Activated gamma-delta T cell treated with anti-CD3 and anti-CD28 coated beads, Interleukin-2, amount 50 U/mL, for 16 hours (primary cell): ENCODE measurements at places on chromosomes 11 and 22.

DNA sequence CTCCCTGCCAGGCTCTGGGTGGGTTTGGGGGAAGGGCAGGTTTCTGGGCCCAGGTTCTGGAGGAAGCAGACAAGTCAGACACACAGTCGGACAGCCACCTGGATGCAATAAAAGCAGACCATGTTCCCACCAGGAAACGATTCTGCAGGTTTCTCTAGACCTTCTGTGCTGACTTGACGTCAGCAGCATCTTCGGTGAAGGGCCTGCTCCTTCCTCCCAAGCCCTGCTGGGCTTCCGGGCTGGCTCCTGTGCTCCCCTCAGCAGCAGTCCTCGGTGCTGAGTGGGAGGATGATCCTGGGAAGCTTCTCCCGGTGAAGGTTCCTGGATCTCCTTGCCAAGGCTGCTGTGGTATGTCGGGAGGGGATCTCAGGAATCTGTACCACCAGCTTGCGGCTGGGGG, 240.0 kb downstream of the GRIK4 start:
- DNase-seq, result no peak

DNA sequence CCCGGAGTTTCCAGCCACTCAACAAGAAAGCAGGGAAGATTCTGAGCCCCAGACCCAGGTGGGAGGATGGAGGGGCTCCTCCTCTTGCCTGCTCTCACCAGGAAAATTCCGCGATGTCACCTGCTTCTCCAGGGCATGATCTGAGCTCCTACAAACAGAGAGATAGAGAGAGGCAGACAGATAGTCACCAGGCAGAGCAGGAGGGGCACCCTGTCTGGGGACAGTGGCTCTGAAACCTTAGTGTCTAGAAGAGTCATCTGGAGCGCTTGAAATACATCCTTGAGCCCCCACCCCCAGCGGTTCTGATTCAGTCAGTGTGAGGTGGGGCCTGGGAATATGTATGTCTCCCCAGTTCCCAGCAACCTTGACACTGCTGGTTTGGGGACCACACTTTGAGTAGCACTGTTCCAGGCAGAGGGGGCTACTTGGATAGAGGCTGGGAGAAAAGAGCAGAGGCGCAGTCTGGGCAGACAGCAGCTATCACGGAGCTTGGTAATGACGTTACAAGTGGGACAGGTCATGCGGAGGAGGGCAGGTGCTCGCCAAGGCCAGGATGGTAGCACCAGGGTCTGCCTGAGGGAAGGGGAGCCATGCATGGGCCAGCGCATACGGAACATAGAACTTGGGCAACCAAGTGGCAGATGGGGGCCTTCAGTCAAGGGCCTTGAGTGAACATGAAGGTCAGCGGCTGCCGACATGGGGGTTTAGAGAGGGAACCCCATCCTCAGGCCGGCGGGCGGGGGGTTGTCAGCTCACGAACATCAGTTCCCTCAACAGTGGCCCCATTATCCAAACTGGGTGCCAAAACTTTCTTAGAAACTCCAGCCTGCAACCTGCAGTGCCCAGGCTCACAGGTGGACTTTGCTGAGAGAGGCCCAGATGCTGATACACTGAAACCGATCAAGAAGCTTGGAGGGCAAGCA, 60.9 kb upstream of the MYEOV start:
- DNase-seq, result no peak

- DNase-seq, result no peak
These were observed 2.3 kb downstream of the GATD1 start for GRCh38 chr11:774873-775592.

- no peak for DNase-seq
These were observed 920.1 kb downstream of the BRD1 start for GRCh38 chr22:48907591-48907990.

DNA sequence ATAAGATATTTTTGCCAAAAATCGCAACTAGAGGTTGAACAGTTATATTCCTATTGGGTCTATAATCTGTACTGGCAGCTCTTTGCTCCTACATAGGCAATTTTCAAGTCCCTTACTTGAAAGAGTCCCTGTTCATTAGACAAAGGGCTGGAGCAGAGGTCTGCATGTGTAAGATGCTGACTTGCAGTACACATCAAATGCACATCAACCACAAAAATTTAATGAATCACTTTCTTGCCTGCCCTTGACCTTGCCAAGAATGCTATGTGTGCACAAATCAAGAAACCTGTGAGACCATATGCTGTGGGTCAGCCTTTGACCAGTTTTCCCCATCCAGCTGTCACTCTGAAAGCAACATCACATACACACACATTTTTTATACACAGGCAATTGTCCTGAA, 661.5 kb downstream of the LRRC4C start:
- DNase-seq, result no peak

DNA sequence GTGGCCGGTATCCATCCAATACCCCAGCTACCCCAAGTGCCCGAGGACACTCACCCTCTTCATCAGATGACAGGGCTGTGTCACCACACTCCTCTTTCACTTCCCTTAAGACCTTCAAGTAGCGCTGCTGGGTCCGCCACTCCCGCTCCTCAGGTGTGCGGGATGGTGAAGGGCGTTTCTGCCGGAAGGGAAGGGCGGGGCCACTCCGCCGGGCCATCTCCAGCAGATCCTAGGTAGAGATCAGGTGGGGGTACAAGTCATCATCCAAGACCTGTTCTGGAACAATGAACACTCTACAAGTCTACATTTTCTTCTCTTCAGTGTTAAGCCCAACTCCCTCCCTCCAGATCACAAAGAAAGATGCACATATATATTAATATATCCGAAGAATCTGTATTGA, 10.0 kb downstream of the NFRKB start:
- no peak for DNase-seq

DNA sequence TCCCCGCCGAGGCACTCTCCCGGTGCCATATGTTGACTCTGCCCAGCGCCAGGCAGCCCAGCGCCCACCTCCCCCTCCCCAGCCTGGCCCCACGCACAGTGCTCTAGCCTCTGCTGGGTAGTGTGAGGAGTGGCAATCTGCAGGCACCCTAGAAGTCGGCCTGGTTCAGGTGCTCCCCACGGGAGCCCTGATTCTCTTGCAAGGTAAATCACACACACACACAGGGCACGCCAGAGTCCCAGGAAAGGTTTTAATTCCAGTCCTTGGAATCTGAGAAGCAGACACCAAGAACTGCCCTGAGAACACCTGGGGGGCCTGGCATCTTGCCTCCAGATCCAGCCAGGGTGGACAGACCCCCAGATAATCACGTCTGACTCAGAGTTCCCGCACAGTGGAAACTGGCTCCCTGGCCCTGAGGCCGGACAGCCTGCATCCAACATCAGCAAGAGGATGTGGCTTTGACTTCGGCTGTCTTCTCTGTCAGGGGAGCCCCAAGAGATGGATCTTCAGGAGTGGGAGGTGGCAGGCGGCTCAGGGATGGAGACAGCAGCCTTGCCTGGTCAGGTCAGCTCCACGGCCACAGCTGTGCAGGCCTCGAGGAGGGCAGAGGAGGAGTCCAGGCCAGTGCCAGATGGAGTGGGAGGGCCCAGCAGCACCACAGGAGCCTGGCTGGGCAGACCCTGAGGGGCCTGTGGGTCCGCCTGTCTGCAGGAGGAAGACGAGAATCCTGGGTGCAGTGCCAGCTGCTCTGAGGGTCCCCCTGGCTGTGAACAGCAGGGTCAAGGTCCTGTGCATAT, 1.1 kb upstream of the RIN1 start:
- DNase-seq, result no peak

- DNase-seq, result no peak
These were observed 282.3 kb downstream of the ST3GAL4 start for GRCh38 chr11:126637795-126638175.

- no peak for DNase-seq
These were observed 30.5 kb upstream of the GCAT start for GRCh38 chr22:37777122-37777687.

- no peak for DNase-seq
These were observed 12.6 kb upstream of the OMP start for GRCh38 chr11:77090046-77090372.

- no peak for DNase-seq
These were observed 101.2 kb downstream of the SIK3 start for GRCh38 chr11:116997071-116997470.

DNA sequence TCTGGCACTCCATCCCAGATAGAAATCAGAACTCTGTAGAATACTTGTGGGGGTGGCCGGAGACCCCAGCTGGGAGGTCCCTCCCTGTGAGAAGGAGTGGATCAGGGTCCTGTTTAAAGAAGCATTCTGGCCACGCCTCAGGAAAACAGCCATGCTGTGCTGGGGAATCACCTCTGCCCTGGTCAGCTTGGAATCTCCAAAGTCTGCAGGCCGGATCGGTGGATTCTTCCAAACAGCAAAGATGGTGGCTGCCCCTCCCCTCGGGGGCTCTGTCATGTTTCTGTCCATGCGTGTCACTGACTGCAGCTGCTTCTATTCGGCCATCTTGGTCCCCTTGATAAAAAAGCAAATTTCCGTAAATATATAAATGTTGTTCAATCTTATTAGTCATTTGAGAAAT, 365.9 kb downstream of the JRKL start:
- no peak for DNase-seq

DNA sequence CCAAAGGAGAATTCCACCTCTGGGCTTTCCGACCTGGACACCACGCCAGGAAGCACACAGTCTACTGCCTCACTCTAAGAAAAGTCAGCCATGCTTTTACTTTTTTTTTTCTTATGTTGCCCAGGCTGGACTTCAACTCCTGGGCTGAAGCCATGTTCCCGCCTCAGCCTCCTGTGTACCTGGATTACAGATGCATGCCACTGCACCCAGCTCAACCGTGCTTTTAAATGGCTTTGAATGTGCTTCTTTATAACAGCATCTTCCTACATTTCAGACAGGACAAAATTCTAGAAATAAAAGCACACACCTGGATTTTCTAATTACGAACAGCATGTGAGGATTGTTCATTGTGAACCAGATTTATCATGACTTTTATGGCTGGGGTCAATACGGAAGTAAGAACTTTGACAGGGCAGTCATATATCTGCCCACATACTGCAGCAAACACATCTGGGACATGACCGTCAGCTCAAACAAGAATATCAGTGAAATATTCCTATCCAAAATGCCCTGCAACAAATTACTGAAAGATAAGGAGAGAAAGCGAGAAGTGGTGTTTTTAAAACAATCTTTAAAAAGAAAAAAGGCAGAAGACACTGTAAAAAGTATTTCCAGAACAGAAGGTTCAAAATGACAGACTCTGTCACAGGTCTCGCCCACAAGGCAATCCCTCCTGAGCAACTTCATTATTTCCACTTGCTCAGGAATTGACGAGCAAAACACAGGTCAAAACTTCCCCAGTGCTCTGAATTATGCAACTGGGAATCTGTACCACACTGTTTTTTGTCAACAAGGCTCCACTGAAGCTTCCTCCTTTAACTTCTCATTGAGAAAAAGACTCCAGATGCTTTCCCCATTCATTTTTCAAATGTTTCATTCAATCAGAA, 42.1 kb downstream of the PACSIN2 start:
- no peak for DNase-seq

GRCh38 chr11:80782135-80782885, 1341.5 kb upstream of the TENM4 start:
- DNase-seq, result no peak

GRCh38 chr22:32218470-32218869, 13.6 kb upstream of the RFPL2 start:
- DNase-seq, result no peak

GRCh38 chr11:57977709-57978108, 46.0 kb upstream of the OR9Q1 start:
- DNase-seq, result no peak

GRCh38 chr22:37051391-37052385, at the start of gene KCTD17:
Gene KCTD17 (plus strand): TSS chr22:37051742. CDS start chr22:37051761, 19 bp downstream.
- DNase-seq, result peak; percentile 53

- DNase-seq, result no peak
These were observed 506.3 kb upstream of the LUZP2 start for GRCh38 chr11:23990346-23991164.

DNA sequence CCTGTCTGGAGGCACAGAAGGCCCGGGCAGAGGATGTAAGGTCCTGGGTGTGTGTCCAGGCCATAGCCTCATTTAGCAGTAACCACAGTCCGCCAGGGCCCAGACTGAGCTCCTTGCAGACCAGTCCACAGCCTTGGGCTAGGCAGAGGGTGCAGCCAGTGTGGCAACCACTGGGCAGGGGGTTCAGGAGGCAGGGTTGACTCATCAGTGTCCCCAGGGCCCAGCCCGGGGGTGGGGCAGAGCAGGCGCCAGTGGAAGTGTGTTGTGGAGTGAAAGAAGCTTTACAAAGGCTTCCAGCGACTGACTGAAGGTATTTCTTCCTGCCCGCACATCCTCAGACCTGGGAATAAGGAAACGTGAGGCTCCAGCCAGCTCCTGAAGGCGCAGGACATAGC, 27.7 kb upstream of the WNT11 start:
- DNase-seq, result no peak

- no peak for DNase-seq
These were observed 28.0 kb upstream of the RRAS2 start for GRCh38 chr11:14386895-14387480.

- no peak for DNase-seq
These were observed 81.0 kb upstream of the SCUBE2 start for GRCh38 chr11:9172389-9172788.

- no peak for DNase-seq
These were observed 62.2 kb upstream of the FDX1 start for GRCh38 chr11:110367571-110367970.

DNA sequence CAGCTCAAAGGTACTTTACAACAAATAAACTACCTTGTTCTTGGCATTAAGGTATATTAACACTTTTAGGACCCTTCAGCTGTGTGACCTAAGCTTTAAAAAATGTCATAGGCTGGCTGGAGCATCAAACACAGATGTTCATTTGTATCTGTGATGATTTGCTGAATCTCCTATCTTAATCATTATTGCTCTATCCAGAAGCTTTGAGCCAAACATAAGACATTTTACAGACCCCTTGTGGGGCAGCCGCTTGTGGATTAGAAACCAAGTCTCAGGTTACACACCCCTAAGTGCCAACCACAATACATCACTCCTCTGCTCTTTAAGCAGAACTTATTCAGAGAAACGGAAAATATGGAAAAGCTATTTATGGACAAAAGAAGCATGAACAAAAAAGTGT, 394.2 kb upstream of the CCDC90B start:
- DNase-seq, result no peak

DNA sequence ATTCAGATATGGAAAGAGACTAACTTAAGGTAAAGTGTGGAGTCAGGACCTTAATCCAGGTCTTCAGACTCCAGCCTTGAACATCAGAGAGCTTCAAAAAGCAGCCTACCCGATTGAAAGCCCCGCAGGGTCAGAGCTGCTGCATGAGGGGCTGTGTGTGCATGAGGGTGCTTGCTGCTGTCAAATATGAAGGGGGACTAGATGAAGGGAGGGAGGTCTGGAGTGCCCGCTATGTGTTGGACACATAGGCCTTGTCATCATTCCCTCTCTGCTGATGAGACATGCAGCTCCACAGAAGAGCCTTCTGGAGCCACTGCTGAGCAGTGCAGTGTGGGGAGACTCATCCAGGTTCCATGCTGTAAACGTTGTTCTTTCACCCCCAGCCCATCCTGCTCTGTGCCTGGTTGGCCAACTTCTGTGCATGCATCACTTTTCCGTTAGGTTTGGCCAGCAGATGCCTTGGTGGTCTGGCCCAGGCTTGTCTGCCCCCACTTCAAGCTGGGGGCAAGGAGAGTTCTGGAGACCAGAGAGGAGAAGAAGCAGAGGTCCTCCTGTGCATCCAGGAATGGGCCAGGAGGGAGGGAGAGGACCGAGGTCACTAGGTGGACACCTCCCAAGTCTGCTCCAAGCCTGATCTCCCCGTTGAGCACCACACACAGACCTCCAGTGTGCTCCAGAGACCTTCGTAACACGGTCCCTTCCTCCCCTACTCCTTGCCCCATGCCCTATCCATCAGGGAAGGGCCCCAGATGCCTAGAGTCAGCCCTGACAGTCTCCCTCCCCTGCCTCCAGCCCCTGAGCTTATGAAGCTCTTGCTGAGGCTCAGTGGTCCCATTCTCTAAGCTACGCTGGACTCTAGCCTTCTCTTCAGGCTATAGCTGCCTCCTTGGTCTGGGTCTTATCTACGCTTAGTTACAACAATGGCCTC, 32.0 kb downstream of the LRRC32 start:
- no peak for DNase-seq
